ENCODE measurements at places on chromosomes 12 and 14.

DNA sequence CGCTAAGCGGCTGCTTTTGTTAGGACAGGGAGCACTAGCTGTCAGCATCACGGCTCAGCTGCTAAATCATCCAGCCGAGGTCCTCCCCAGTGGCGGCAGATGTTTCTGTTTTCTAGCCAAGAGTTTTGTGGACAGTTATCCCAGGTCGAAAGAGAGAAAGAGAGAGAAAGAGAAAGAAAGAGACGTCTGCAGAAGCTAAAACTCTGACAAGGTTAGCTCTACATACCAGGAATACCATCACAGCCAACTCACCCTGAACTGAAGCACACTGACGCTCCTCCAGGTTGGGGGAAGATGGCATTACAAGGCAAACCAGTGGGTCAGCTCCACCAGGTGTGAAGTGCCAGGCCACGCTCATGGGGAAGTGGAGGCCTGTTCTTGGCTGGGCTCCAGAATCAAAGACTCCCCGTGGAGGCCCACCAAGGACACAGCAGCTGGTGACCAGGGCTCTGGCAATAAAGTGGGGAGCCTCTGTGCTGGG is 64.9 kb upstream of the DICER1 start:
- peaks cover 8% of the 10 kb centered on the region for H3K4me1 ChIP-seq
- H3K27me3 ChIP-seq, result no peaks in the 10 kb centered on the region
- no peak overlapping the region for H3K4me3 ChIP-seq
- H3K36me3 ChIP-seq, result no peaks in the 10 kb centered on the region
- DNase-seq, result peak; percentile 14

- H3K36me3 ChIP-seq, result peaks cover 3% of the 10 kb centered on the region
- H3K4me1 ChIP-seq, result peaks cover 3% of the 10 kb centered on the region
- no peak overlapping the region for H3K27ac ChIP-seq
- H3K27me3 ChIP-seq, result no peaks in the 10 kb centered on the region
- H3K4me3 ChIP-seq, result no peak overlapping the region
- DNase-seq, result no peak
Observed at GRCh38 chr12:50005175-50005574, 20.1 kb downstream of the RACGAP1 start.

DNA sequence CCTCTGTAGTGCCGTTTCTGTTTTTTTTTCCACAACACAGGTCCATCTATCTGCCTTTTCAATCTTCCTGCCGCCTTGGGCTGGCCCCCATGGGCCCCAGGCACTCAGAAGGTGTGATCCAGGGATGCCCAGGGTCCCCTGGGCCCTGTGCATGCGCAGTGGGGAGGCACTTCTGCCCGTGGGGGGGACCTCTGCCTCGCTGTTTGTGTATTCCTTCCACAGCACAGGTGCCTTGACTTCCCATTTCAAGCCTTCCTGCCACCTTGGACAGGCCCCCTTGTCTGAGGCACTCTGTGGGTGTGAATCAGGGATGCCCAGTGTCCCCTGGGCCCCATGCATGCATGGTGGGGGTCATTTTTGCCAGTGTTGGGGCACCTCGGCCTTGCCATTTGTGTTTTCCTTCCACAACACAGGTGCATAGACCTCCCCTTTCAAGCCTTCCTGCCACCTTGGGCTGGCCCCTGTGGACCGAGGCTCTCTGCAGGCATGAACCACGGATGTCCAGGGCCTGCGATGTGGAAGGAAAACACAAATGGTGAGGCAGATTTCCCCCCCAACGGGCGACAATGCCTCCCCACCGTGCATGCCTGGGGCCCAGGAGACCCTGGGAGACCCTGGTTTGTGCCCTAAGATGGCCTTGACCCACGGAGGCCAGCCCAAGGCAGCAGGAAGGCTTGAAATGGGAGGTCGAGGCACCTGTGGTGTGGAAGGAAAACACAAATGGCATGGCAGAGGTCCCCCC is 366.5 kb downstream of the ALG10 start:
- no peak overlapping the region for H3K27ac ChIP-seq
- H3K27me3 ChIP-seq, result no peaks in the 10 kb centered on the region
- H3K36me3 ChIP-seq, result no peaks in the 10 kb centered on the region
- no peak for DNase-seq
- no peaks in the 10 kb centered on the region for H3K4me1 ChIP-seq
- no peak overlapping the region for H3K4me3 ChIP-seq

- no peak overlapping the region for H3K4me3 ChIP-seq
- peak overlapping the region; percentile 24 for H3K27ac ChIP-seq
- DNase-seq, result peak; percentile 93
- H3K36me3 ChIP-seq, result peaks cover 7% of the 10 kb centered on the region
- H3K27me3 ChIP-seq, result no peaks in the 10 kb centered on the region
Observed at GRCh38 chr14:69059658-69060623, 80.8 kb upstream of the ACTN1 start.

DNA sequence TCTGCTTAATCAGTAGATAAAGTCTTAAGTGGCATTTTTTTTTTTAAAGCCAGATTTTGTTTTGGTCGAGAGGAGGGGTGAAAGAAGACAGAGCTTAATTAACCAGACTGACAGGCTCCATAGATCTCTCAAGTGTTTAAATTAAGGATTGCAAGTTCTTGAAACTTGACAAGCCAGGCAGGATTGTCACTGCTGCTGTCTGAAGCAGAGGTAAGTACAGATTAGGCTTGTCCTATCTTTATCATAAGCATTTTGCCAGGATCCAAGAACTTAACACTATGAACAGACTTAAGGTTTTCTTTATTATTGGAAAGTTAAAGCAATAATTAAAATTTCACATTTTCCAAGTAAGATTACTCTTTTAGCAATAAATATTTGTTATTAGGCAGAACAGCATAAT is 179.6 kb upstream of the LMO3 start:
- H3K36me3 ChIP-seq, result no peaks in the 10 kb centered on the region
- no peak for DNase-seq
- no peak overlapping the region for H3K27ac ChIP-seq
- H3K4me1 ChIP-seq, result no peaks in the 10 kb centered on the region
- no peak overlapping the region for H3K4me3 ChIP-seq

GRCh38 chr12:114442578-114442977 is 36.6 kb upstream of the TBX5 start:
- H3K36me3 ChIP-seq, result no peaks in the 10 kb centered on the region
- H3K27ac ChIP-seq, result no peak overlapping the region
- H3K4me3 ChIP-seq, result no peak overlapping the region
- H3K4me1 ChIP-seq, result no peaks in the 10 kb centered on the region

- H3K4me1 ChIP-seq, result no peaks in the 10 kb centered on the region
- H3K27me3 ChIP-seq, result no peaks in the 10 kb centered on the region
- no peak overlapping the region for H3K4me3 ChIP-seq
- H3K36me3 ChIP-seq, result peaks cover 3% of the 10 kb centered on the region
Observed at GRCh38 chr12:131923260-131923659, 5.8 kb upstream of the PUS1 start.

DNA sequence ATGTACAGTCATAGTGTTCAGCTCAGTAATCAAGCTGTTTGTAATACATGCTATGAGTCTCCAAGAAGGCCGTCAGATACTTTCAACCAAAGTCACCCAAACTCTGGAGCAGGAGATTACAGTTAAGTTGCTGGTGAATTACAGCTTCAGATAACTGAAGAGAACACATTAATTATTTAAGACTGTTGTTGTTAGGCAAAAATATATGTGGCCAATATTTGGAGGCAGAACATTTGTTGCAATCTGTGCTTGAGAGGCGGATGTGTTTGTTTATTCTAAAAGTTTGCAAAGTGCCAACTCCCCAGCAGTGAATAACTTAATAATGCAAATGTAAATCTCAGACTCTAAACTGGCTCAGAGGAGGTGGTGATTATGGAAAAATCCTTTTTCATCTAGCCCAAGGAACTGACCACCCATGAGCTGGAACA is 300.7 kb upstream of the TBX3 start:
- no peak overlapping the region for H3K27ac ChIP-seq
- peak; percentile 65 for DNase-seq
- H3K36me3 ChIP-seq, result no peaks in the 10 kb centered on the region

- no peaks in the 10 kb centered on the region for H3K4me1 ChIP-seq
- H3K27me3 ChIP-seq, result no peaks in the 10 kb centered on the region
- H3K4me3 ChIP-seq, result no peak overlapping the region
- no peak for DNase-seq
- no peak overlapping the region for H3K27ac ChIP-seq
Observed at GRCh38 chr12:47317175-47317915, 237.6 kb upstream of the AMIGO2 start.

DNA sequence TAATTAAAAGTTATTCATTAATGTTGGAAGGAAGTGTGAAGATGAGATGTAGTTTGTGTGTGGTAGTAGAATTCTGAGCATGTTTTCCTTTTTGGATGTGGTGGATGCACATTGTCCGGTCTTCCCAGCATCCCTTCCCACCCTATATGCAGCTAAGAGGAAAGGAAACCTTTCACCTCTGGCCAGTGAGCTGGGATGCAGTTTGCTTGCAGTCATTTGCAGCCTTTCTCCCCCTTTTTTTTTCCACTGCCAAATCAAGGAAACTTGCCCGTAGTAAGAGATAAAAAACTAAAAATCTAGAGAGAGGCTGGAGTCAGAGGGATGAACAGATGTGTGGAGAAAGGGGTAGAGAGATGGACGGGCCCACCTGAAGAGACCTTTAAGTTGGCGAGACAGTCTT is 72.5 kb upstream of the SLC38A2 start:
- no peaks in the 10 kb centered on the region for H3K27me3 ChIP-seq
- no peaks in the 10 kb centered on the region for H3K36me3 ChIP-seq
- H3K27ac ChIP-seq, result no peak overlapping the region
- no peak overlapping the region for H3K4me3 ChIP-seq
- H3K4me1 ChIP-seq, result peaks cover 2% of the 10 kb centered on the region

DNA sequence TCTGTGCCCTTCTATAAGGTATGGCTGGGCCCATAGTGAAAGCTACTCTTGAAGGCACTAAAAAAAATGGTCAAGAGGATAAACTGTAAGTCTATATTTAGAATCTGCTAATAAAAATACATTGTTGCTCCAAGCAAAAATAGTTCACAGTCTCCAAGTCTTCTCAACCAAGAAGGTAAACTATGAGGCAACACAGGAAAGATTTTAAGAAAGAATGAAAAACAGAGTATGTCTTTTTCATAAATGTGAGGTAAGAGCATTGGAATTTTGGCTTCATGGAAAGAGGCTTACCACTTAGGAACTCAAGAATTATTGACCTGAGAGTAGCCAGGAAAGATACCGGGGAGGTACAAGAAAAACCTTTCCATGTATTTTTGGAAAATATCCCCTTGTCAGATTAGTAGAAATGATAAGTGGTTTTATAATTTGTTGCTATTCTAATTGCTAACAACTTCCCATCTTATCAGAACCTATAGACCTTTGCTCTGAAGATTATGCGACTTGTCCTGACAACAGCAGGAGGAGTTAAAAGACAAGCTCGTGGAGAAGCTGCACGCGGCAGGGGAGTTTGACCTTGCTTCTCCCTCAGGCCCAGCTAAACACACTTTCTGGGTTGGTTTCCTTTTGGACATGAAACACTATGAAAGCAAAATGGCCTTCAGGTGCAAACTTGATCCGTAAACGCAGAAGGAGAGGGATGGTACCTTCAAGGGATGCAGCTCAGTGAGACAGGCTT is 238.1 kb downstream of the FOXN3 start:
- no peaks in the 10 kb centered on the region for H3K36me3 ChIP-seq
- H3K4me1 ChIP-seq, result peaks cover 2% of the 10 kb centered on the region
- H3K27me3 ChIP-seq, result no peaks in the 10 kb centered on the region
- H3K4me3 ChIP-seq, result no peak overlapping the region
- DNase-seq, result peak; percentile 66
- no peak overlapping the region for H3K27ac ChIP-seq

DNA sequence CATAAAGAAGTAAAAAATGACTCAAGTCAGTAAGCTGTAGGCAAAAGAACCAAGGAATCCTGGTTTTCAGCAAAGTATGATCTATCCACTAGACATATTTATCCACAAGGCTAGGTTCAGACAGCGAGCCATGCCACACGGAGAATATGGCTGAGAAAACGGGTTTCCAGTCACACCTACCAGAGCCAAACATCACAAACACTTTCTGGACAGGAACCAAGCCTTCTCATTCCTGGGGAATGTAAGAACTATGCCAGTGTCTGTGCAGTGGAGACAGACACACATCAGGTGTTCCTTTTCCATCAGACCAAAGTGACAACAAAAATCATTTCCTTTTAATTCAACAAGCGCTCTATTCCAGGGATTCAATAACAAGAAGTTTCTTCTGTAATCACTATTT is 41.1 kb downstream of the AREL1 start:
- peak; percentile 74 for DNase-seq
- no peak overlapping the region for H3K4me3 ChIP-seq
- H3K36me3 ChIP-seq, result peaks cover 7% of the 10 kb centered on the region
- H3K27ac ChIP-seq, result no peak overlapping the region

Data from fibroblast of lung (primary cell).